ENCODE measurements at places on chromosomes 16 and 17. TPM values are rescaled to one million over a fixed set of nuclear protein-coding genes. Genes with fewer than 3 reads are reported as not detected.

TEKT5 gene
- total RNA-seq: not detected

IRF8 gene
- not detected for total RNA-seq

KRTAP9-6 gene
- not detected for total RNA-seq

CLEC19A gene
- not detected for total RNA-seq

PMFBP1 gene
- not detected for total RNA-seq

ACSM3 gene
- 5.2 TPM for total RNA-seq

EFCAB13 gene
- 6.5 TPM for total RNA-seq

PRDM7 gene
- total RNA-seq: not detected

LPO gene
- total RNA-seq: not detected

ADAM11 gene
- 0.15 TPM for total RNA-seq

SEZ6L2 gene
- 3.9 TPM for total RNA-seq

PIMREG gene
- 26.0 TPM for total RNA-seq

IKZF3 gene
- not detected for total RNA-seq

KRTAP4-3 gene
- total RNA-seq: not detected

FNDC8 gene
- total RNA-seq: not detected

SLC52A1 gene
- under 0.01 TPM for total RNA-seq

CLDN9 gene
- total RNA-seq: not detected

Data from epithelial cell of umbilical artery (primary cell).